B cell (primary cell): ENCODE measurements at places on chromosomes 5 and 9.

DNA sequence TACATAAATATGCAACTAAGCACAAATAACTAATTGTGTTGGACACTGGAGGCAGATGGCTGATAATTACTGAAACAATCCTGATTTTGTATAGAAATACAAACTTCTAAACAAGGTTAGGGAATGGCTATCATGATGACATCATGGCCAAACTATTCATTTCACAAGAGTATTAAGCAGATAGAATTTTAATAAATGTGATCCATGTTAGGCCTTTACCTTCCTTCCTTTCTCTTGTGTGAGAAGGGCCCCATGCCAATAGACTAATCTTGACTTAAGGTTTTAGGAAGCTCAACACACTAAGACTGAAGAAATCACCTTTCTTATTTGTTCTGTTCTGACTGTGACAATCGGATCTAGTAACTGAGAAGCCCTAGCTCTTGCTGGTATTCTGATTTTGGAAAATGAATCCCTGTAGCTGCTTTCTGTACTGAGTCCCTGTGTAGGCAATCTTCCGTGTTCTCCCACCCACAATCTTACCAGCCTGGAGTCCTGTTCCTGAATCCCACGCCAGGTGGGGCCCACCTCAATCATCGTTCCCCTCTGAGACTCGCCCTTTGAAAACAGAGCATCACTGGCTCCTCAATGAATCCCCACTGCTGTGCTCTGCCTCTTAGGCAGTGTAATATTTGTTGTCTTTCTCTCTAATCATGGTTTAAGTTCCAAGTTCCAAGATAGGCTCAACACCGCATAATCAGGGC, 168.7 kb upstream of the GNA14 start:
- DNase-seq = no peak

GRCh38 chr9:103904242-103904641, 189.9 kb upstream of the SMC2 start:
- DNase-seq = no peak

- DNase-seq = no peak
Measured at GRCh38 chr9:125504616-125505015, 202.4 kb downstream of the MAPKAP1 start.

GRCh38 chr5:2744485-2744884, 7.0 kb downstream of the IRX2 start:
- no peak for DNase-seq

- DNase-seq = no peak
Measured at GRCh38 chr9:134951461-134951860, 33.7 kb upstream of the FCN1 start.

- DNase-seq = no peak
Measured at GRCh38 chr5:95864456-95864855, 41.9 kb upstream of the GLRX start.

DNA sequence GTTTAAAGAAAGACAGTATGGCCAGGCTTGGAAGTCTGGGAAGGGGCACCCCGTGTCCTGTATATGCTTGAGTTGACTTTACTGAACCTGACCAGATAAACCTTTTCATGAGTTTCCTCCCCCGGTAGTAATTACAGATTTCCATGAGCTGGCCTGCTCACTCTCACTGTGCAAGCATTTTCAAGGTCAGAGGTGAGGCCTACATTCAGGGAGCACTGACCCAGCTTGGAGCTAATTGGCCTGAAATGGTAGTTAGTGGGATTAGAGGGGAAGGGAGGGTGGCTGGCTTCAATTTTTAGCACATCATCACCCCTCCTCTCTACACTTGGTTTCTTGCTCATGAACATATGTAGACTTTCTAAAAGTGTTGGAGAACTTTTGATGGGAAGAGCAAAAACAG, 99.2 kb downstream of the PSAT1 start:
- no peak for DNase-seq

DNA sequence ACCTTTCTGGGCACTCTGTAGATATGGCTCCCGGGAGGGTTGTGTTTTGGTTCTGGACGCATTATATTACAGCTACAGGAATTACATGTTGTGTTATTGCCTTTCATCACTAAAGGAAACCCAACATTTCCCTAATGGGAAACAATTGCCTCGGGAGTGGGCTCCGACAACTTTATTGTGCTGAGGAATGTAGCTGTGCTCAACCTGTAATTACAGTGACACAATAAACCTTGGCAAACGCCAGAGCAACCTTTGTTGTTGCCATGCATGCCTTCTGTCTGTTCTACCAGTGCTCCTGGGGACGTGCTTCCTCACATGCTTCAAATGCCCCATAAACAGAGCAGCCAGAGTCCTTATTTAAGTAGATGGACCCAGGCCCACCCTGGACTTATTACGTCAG, 182.4 kb downstream of the DIRAS2 start:
- DNase-seq = no peak

DNA sequence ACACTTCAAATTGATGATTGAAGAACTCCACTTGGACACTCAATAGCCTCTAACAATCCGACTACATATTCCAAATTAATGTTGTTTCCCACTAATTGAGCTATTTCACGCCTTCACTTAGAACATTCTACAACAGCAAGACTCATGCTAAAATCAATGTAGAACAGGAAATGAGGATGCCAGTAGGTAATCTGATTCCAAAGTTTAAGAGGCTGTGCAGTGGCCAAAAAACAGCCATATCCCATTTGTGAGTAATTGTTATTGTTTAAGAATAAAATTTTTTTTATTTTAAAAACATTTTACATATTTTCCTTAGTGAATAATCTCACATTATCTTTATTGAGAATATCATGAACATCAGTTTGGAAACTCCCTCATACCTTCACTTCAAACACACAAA, 35.7 kb upstream of the GHR start:
- DNase-seq = no peak

- peak; percentile 60 for DNase-seq
Measured at GRCh38 chr9:79883073-79883645, 311.4 kb downstream of the TLE4 start.

- DNase-seq = peak; percentile 73
Measured at GRCh38 chr5:160399402-160400353, at the start of gene FAM200C. TSS of gene FAM200C (minus strand) at chr5:160400054. CDS start at chr5:160395490, 4,564 bp downstream.

- DNase-seq = no peak
Measured at GRCh38 chr9:125137200-125137599, 6.1 kb downstream of the SCAI start.

DNA sequence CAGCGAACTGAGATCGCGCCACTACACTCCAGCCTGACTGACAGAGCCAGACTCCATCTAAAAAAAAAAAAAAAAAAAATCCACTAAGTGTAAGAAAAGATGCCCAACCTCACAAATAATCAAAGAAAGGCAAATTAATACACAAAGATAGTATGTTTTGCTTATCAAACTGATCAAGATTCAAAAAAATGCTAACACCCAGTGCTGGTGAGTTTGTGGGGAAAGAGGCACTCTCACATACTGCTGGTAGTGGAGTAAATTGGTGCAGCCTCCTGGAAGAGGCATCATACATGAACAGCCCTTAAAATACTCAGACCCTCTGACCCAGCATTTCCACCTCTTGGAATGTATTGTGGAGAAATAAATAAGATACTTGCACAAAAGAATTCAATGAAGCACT, 70.2 kb upstream of the LMX1B start:
- no peak for DNase-seq

GRCh38 chr5:138029501-138029900, 3.4 kb downstream of the FAM13B start:
- DNase-seq = no peak

DNA sequence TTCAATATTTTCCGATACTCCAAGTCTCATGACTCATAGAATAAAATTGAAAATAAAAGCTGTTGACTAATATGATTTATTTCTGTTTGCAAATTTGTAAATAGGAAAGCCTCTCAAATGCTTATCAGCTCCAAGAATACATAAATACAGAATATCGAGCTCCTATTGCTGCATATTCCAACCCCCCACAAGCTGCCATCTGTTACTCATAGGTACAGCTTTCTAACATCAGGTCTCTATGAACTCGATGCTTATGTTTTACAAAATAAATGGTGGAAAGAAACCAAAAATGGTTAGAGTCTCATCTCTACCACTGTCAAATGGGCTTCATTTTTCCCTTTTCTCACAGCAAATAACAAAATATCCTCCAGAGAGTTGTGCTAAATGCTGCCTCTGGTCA, 631.6 kb upstream of the CDH18 start:
- no peak for DNase-seq

DNA sequence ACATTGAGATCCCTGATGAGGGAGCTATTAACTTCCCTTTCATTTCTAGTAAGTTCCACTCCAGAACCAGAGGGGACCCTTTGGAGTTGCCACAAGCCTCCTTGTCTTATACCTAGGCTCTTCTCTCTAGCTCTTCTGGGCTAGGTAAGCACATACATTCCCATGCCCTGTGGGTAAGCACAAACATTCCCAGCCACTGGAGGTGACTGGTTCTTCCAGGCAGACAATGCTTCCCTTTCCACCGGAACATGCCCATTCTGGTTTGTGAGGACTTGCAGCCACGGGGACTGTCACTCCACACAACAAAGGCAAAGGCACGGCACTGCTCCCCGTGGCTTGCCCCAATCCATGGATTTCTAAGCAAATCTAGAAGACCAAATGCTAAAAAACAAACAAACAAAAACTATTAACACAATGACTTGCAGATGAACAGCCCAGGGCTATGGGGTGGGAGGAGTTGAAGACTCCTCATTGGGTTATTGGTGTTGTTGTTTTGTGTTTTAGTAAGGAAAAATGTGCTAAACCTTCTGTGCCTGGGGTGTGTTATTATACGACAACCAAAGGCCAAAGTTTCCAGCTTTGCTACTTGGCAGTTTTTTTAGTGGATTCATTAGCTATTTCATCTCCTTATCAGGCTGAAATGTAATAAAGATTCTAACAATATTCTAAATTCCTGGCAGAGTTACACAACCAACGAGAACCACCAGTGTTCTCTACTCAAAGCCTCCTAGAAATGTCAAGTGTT, 276.2 kb downstream of the SYK start:
- no peak for DNase-seq

GRCh38 chr5:109102096-109102690, 307.6 kb downstream of the PJA2 start:
- no peak for DNase-seq

DNA sequence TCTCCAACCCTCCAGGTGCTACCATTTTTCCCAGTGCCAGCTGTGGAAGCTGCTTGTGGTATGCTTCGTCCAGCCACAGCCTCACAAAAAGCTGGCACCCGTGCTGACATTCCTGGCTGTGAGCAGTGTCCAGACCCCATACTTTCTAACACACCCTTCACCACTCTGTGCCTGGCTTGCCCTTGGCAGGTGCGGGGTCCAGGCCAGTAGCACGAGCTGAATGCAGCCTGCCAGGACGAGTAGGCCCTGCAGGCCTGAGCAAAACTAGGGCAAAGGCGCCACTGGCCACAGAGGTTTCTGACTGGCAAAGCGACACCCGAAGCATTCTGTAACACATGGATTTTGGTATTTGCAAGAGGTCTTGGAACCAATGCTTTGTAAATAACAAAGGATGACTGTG, 26.0 kb upstream of the GHR start:
- no peak for DNase-seq

DNA sequence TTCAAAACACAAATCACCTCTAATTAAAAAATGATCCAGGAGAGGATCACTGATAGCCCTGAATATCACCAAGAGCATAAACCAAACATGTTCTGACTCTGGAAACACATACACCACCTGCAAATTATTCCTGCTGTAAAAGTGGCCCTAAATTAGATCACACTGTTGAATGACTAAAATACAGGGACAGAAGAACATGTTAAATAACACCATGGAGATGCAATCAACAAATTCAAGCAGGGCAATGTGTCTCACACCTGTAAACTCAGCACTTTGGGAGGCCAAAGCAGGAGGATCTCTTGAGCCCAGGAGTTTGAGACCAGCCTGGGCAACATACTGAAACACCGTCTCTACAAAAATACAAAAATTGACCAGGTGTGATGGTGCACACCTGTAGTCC, 18.2 kb upstream of the SPOUT1 start:
- DNase-seq = no peak

GRCh38 chr5:149605354-149605997, 24.2 kb downstream of the ARHGEF37 start:
- no peak for DNase-seq

GRCh38 chr9:91246846-91247245, 114.9 kb downstream of the AUH start:
- no peak for DNase-seq

- no peak for DNase-seq
Measured at GRCh38 chr5:163459462-163459818, 462 bp downstream of the NUDCD2 start.

DNA sequence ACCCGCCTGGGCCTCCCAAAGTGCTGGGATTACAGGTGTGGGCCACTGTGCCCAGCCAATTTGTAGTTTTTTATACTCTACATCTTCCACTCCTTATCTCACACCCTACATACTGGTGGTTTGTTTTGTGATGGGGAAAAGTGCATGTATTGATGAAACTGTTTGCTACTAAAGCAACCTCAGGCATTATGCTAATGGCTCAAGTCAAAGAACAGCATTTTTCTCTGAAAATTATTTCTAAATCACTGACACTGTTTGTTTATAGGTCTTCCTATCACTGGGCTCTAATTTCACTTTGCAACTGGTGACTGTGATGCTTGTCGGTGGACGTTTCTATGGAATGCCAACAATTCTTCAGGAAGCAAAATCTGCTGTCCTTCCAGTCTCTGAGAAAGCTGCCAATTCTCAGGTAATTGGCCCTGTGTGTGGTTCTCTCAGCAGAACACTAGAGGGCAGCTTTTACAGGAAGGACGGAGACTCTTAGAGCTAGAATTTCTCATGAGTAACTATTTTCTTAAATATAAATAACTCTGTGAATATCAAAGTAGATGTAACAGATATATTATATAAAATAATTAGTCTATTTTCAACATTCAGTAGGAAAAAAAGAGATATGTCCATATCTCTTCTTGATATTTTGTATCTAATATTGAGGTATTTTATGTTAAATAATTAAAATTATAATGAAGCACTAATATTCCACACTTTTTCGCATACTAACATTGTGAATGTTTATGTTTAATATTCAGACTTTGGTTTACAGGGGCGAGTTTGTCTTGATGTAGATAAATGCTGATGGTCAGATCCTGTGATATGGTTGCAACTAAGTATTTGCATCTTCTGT, 244.1 kb downstream of the ADGRV1 start:
- peak; percentile 6 for DNase-seq

GRCh38 chr9:107983762-107984161, 494.2 kb upstream of the KLF4 start:
- no peak for DNase-seq

GRCh38 chr5:110413856-110414255, 312.6 kb downstream of the TMEM232 start:
- DNase-seq = no peak

DNA sequence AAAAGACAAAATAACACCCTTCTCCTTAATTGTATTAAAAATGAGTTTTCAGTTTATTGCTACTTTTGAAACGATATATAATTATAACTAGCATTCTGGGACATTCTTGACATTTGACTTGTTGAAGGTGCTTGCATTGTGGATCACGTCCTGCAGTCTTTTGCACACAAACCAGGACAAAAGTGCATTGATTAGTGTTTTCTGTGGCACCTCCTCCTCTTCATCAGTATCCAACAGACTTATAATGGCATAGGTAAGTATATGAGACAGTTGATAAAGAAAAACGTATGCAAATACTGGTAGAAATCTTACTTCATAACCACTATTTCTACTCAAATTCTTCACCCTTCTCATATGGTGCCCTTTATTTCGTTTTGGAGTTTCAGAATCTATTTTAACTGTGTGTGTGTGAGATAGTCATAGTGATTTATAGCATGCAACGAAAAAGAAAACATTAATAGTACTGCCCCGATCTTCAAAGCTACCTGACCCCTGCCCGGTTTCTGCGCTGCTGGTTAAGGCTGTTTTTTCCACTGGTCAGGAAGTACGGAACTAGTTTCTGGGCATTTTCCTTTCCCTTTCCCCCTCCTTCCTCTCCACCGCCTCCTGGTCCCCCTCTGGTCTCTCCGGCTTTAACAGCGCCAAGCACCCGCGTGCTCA, 639 bp upstream of the RASA1 start:
- DNase-seq = no peak
